ENCODE measurements at places on chromosomes 3 and 15.

- DNase-seq, result no peak
Measured at GRCh38 chr15:90716317-90716975, 700 bp upstream of the BLM start.

DNA sequence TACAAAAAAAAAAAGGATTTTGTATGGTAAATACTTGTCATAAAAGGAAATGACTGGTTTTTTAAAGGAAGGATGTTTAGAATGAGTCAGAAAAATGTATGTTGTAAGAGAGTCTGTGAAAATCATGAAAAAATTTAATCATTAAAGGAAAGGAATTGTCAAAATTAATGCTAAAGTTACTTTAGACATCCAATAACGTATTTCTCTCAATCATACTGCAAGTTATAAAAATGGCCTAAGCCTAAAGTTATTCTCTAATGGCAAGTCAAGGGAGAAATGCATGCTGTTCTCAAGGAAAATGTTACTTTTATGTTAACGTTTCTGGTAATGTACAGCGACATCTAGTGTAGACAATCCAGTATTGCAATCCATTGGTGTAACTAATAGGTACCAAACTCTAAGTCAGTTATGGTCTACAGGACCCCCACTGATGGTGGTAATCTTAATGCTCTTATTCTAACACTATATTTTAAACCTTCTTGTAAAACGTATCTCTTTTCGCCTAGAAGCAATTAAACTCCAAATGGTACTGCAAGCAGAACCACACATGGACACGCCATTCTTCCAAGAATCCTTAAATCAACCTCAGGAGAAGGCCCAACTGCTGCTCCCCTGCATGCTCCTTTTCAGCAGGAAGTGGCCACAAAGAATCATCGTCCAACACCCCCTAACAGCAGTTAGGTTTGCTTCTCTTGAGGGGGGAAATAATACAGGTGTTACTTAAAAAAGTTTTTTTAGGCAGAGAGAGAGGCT is 35.2 kb downstream of the NCEH1 start:
- DNase-seq, result peak; percentile 31

DNA sequence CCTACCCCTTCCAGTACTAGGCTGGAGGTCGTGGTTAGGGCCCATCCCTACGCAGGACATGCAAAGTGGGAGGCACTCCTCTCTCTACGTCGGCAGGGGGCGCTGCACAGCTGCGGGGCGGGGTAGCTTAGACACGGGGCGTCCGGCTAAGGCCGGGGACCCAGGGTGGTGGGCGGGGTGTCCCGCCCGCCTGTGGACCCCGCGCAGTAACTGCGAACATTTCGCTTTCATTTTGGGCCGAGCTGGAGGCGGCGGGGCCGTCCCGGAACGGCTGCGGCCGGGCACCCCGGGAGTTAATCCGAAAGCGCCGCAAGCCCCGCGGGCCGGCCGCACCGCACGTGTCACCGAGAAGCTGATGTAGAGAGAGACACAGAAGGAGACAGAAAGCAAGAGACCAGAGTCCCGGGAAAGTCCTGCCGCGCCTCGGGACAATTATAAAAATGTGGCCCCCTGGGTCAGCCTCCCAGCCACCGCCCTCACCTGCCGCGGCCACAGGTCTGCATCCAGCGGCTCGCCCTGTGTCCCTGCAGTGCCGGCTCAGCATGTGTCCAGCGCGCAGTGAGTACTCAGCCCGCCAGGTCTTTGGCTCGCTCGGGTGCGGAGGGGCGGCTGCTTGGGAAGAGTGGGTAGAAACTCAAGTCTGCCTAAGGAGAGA is at the start of gene IL12A:
TSS of gene IL12A (plus strand) at position 219 of the 655 bp plus-strand sequence.
- DNase-seq, result peak; percentile 69

GRCh38 chr3:30693470-30694120 is 87.2 kb downstream of the TGFBR2 start:
- peak; percentile 60 for DNase-seq

DNA sequence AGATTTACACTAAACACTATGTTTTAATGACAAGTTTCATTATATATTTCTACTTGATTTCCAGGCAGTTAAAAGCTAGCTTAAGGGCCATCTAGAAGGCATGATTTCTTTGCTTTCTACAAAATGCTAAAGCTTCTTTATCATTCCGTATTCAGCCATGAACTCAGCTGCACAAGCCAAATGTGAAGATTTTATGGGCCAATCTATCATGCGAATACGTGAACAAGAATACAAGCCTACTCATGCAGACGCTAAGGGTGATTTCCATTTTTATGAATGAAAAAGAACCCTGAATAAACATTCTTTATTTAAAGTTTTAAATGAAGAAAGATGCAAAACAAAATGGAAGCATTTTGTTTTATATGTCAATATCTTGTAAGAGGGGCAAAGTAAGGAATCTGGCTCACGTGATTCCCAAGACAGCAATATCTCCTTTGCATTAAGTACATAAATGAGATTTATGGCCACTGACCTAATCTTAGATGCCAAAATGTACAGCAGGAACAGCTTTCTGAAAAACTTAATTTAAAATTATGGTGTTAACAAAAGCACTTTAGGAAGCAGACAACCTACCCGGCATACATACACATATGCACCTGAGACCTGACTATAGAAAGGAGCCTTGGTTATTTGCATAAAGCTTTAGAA is 215.8 kb downstream of the DPH6 start:
- no peak for DNase-seq

DNA sequence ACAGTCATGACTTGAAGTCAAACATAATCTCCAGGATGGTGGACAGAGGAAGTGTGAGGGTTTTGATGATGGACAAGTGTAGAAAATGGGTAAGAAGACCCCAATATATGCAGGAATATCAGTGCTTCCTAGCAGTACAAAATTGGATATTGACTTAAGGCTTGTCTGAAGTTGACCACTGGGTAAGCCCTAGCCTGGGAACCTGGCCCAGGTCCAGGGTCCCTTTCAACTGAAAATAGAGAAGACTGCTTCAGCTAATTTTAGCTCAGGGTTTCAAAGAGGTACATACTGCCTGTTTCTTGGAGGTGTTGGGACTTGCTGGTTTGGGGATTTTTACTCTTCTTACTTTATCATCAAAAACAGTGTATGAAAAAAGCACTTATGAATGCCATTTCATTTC is 4.7 kb downstream of the NR1D2 start:
- no peak for DNase-seq

DNA sequence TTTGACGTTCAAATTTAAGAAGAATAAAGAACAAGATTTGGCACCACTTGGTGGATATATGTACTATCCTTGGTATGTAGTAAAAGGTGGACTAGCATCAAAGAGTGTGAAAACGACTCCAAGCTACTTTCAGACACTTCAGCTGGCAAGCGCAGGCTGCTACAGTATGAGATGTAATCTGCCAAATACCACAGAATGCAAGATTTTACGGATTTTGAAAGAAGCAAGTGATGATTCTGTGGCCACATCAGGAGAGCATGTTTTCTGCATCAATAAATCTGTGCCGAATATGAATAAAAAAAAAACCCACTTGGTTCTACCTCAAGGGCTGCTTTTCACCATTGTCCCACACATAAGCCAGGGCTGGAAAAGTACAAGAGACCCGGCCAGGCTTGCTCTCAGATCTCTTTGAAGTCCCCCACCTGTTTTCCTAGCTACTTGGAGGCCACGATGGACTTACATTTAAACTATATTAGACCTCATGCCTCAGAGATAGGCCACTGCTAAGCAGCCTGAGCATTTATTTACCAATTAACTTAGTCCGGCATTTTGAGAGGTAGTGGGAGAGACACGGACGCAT is 37.4 kb downstream of the MYO1E start:
- no peak for DNase-seq

Data from central memory CD4-positive, alpha-beta T cell (primary cell).